ENCODE measurements at places on chromosomes 3 and 15.

GRCh38 chr15:40595219-40595618 is 1.2 kb downstream of the KNL1 start:
- DNase-seq: no peak

- DNase-seq: no peak
Observed at GRCh38 chr3:183038221-183038620, 57.9 kb upstream of the DCUN1D1 start.

DNA sequence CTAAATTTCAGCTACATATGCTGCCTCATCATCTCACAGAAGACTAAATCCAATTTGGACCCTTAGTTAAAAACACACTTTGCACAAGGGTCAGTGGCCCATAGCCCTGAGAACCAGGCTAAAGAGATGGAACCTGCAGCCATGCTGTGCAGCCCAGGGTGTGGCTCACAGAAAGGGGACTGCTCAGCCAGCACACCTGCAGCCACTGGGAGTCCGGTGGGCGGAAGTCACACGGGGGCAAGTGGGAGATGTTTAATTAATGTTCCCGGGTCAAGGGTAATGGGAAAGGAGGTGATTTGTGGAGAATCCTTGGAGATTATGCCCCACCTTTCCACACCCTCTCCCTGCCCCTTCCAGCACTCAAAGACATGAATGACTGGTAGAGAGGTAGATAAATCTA is 467.4 kb downstream of the EPHB1 start:
- DNase-seq: no peak

DNA sequence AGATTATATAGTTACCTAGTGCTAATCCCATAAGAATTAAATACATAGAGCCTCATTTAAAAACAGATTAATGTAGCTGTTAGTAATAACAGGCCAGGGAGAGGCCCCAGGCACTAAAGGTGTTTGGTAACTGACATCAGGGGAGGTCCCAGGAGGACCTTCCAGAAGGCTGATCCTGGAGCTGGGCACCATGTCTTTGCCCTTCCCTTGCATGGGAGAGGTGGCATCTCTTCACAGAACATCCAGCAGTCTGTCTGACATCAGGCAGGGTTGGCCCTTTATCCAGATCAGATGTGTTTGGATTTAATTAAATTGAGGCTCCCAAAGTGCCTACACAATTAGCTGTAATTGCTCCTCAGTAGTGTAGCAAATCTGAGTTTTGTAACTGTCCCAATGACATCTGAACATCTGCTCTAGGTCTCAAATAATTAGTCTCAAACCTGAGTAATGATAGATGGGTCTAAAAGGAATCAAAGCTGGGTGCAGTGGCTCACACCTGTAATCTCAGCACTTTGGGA is 53.0 kb downstream of the RLBP1 start:
- no peak for DNase-seq

GRCh38 chr3:184345317-184346144 is 8.1 kb downstream of the FAM131A start:
- DNase-seq: no peak

GRCh38 chr15:40405501-40406381 is at the start of gene IVD:
Gene IVD, plus strand, starts transcription at chr15:40405795. Its CDS starts 33 bp downstream, at chr15:40405828.
- DNase-seq: peak; percentile 92
